ENCODE measurements at places on chromosomes 2 and 18.

DNA sequence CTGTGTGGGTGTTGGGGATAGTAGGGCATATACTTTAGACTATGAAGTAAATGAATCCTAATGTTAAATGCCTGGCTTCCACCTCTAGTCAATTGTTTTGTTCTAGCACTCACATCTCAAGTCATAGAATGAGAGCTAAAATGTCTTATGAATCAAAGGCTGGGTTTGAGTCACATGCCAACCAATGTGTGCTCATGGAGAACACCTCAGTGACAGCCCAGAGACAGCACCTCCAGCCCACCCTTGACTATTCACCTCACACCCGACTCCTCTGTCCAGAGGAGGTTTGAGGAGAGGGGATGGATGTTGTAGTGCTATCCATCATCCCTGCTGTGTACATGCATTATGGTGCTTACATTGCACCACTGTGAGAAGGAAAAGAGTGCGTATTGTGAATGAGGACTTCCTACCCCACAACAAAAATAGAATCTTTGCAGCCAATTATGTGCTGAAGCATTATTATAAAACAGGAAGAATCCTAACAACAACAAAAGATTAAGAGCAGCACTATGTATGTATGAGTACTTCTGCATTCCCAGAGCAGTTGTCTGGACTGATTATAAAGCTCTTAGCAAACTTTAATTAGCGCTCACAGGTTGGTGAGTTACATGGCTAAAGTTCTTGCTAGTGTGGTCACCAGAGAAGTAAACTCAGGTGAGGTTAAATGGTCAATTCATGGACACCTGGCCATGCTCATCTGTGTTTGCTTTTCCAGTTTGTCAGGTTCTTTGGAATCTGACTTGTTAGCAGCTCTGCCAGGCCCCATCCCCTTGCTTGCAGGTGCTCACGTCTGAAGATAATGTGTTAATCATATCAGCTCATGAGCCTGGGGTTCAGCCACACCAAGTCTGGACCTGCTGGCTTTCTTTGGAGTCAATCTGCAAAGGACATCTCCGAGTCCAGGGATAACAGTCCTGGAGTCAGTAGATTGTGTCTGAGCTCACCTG is 55.3 kb upstream of the NABP1 start:
- no peak for DNase-seq

GRCh38 chr2:16330982-16331381 is 334.7 kb downstream of the CYRIA start:
- DNase-seq = no peak

GRCh38 chr18:10140461-10141282 is 226.9 kb downstream of the VAPA start:
- no peak for DNase-seq

- DNase-seq = no peak
These were observed 8.2 kb upstream of the GBX2 start for GRCh38 chr2:236176417-236176816.

DNA sequence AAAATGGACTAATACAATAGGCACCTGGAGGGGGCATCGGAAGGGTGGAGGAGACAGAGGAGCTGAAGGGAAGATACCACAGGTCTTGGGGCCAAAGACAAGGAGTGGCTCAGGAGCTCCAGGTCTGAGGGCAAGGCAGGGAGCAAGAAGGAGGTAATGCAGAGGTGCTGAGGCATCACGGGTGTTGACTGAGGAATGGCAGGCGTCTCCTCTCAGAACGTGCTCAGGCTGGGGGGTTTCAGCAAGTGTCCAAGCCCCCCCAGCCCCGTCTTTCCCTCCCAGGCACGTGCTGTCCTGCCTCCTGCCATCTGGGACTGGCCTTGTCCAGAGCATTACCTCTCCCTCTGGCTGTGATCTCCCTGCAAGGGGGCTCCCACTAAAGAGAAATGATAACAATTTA is 265.4 kb downstream of the DCDC2C start:
- DNase-seq = no peak

DNA sequence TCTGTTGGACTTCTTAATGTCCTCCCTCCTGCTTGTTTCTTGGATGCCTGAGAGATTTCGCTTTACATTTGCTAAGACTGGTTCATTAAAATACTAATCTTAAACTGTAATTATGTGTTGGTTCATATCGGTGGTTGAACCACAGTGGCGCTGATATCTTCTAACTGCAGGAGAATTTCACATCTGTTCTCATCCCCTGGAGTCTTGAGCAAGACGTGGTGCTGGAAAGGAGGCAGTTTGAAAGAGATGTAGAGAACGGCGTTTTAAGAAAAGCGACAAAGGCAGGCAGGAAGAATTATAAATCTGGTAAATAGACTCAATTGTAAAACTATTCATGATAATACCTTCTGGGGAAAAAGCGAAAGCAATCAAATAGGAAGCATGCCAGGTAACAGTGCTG is 79.5 kb downstream of the NXPH2 start:
- no peak for DNase-seq

DNA sequence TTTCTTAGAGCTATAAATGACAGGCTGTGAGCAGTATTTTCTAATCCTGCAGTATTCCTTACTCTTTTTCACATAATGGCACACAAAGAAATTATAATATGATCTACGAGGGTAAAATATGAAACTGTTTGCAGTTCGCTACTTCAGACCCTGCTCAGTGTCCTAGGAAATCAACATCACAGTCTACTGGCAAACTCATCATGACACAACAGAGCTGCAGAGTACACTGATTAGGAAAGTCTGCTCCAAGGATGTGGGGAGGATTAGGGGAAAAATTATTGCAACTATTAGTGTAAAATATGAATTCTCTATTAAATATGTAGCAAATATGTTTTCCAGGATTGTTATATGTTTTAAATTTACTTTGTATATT is 149.2 kb upstream of the REG3G start:
- DNase-seq = no peak

- DNase-seq = peak; percentile 59
These were observed 45.5 kb downstream of the RAB12 start for GRCh38 chr18:8654503-8655451.

- DNase-seq = peak; percentile 66
These were observed 797 bp downstream of the TXNL4A start for GRCh38 chr18:79987566-79987965.

GRCh38 chr18:23503963-23504344 is 643 bp downstream of the RMC1 start:
- DNase-seq = peak; percentile 28

DNA sequence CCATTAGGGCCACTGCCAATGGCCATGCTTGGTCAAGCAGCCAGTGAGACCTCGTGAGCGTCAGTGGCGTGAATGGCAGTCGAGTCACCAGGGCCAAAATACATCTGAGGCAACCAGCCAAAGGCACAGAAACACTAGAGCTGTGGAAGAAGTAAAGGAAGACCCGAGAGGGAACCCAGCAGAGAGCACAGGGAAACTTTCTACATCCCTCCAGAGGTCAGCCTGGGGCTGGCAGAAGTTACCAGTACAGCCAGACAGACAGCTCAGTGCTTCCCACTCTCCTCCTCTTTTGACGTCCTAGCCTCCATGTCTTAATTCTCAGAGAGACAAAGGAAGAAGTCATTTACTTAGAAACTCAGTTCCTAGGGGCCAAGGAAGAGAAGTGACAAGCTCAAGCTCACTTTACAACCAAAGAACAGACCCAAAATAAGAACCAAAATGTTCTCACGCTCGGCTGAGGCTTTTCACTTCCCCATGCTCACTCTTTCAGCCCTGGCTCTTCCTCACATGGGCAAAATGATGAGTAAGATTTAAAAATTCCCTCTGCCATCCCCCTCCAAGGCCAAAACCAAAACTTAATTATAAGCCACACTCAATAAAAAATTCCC is 8.7 kb downstream of the CYRIA start:
- no peak for DNase-seq

- peak; percentile 44 for DNase-seq
These were observed 2.9 kb upstream of the CRIM1 start for GRCh38 chr2:36352701-36353100.

- DNase-seq = no peak
These were observed 11.3 kb downstream of the MYO7B start for GRCh38 chr2:127546797-127547196.

- DNase-seq = no peak
These were observed 88.6 kb downstream of the SCN3A start for GRCh38 chr2:165115258-165115657.

GRCh38 chr2:51620796-51621195 is 588.9 kb upstream of the NRXN1 start:
- DNase-seq = no peak

GRCh38 chr2:121187982-121188411 is 97.0 kb downstream of the TFCP2L1 start:
- DNase-seq = no peak

DNA sequence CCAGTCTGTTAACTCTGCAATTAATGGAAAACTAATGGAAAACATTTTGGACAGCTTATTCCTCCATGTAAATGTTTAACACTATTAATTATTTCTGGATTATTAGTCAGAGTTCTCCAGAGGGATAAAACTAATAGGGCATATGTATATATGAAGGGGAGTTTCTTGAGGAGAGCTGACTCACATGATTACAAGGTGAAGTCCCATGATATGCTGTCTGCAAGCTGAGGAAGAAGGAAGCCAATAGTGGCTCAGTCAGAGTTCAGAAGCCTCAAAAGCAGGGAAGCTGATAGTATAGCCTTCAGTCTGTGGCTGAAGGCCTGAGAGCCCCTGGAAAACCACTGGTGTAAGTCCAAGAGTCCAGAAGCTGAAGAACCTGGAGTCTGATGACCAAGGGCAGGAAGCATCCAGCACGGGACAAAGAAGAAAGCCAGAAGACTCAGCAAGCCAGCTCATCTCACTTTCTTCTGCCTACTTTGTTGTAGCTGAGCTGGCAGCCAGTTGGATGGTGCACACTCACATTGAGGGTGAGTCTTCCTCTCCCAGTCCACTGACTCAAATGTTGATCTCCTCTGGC is 136.0 kb downstream of the PTH2R start:
- no peak for DNase-seq

GRCh38 chr18:9292047-9292446 is 42.5 kb upstream of the TWSG1 start:
- DNase-seq = no peak

DNA sequence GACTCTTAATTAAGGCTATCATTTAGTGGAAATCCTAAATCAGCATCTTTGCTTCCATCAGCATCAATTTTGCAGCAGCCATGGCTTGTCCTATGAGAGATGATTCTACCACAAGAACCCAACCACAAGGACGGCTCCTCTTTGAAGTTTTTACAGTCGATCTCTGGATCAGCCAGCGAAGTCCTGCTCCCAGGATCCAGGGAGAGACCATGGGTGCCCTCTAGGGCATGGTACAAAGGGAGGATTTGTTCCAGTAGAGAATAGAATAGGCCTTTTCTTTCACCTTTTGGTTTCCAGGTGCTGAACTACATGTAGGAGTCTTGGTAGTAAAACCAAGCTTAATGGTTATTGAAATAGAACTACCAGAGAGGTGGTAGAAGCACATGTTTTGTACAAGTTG is 52.7 kb downstream of the TMEM200C start:
- no peak for DNase-seq

DNA sequence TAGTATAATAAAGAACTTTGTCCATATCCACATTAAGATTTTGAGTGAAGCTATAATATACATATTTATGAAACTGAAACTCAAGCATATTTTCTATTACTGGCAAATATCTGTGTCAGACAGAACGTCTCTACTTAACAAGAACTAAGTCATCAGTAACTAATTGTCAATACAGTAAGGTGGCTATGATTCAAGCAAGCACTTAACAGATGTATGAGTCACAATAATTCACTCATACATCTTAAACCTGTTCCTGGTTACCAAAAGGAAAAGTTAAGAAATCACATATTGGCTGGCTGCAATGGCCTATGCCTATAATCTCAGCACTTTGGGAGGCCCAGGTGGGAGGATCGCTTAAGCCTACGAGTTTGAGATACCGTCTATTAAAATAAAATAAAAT is 96.0 kb downstream of the SOS1 start:
- DNase-seq = peak; percentile 75

DNA sequence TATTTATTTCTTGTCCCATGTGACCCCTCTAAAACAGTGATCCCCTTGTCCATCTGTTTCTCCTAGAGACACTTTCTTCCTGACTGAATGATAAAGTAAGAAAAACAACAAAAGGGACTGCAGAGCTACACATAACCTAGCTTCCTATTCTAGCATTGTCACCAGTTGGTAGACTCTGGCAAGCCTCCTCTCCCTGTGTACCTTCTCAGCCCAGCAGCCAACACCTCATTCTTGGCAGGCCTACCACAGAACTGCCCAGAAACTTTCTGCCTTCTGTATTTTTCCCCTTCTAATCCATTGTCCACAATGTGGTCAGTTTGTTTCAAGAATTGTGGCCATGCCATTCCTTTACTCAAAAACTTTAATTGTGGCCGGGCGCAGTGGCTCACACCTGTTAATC is 13.4 kb downstream of the SMC6 start:
- DNase-seq = no peak

- no peak for DNase-seq
These were observed 254.7 kb downstream of the RAD51AP2 start for GRCh38 chr2:17263570-17263968.

- DNase-seq = no peak
These were observed 932.5 kb upstream of the PIK3C3 start for GRCh38 chr18:41022484-41022883.

DNA sequence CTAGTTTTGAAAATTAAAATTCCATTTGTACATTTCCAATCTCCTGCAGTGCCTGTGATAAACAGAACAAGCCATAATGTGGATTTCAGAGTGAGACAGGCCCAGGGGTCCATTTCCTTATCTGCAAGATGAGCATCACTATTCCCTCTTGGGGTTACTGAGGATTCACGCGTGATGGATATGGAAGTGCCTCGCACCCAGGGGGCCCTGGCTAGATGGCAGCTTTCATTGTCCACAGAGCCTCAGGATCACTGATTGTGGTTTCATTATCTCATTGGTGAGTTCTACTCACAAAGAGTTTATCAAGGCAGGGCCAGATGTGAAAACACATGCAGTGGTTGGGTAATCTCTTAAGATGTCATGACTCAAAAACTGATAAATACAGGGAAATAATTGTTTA is 11.6 kb downstream of the CNGA3 start:
- no peak for DNase-seq

- no peak for DNase-seq
These were observed 282.5 kb downstream of the CLIP4 start for GRCh38 chr2:29397713-29398112.

- no peak for DNase-seq
These were observed 462.7 kb downstream of the TGIF1 start for GRCh38 chr18:3912705-3913104.

DNA sequence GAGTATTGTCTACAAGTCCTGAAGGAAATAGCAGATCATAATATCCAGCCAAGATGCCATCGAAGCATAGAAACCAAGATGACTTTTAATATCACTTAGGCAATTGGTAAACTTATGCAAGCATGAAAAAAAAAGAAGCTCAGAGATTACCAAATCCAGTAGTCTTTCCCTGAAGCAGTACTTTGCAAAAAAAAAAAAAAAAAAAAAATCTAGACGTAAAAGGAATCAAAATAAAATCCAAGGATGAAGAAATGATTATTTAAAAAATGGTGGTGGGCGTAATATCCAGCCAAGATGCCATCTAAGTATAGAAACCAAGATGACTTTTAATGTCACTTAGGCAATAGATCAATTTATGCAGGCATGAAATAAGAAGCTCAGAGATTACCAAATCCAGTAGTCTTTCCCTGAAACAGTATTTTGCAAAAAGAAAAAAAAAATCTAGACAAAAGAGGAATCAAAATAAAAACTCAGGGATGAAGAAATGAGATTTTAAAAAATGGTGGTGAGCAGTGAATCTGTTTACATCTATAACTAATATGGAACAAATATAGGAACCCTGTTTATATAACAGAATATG is 108.8 kb downstream of the GYPC start:
- DNase-seq = no peak

Measured in RKO (cell line).